Right cardiac atrium (tissue), 5 donors: ENCODE measurements at places on chromosomes 5 and 9.
A peak's percentile ranks its signal among the peaks of the same experiment; 100 is the strongest.

DNA sequence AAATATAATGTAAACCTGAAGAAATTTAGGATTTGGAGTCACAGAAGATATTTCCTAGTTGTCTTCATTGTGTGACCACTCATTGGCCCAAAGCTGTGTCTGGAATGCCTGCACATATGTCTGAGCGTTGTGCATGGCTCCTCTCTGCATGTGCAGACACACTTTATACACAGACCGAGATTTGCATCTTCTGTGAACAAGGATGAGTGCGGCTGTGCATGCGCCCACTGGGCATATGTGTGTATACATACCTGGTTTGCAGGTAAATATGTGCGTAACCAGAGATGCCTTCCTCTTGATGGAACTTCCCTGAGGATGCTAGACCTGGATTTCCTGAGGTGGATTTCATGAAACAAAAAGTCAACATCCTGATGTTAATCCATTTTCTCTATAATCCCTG is 19.1 kb downstream of the PHF2 start:
- DNase-seq, result no peak

GRCh38 chr9:110984890-110985437 is 53.3 kb downstream of the LPAR1 start:
- DNase-seq, result no peak

DNA sequence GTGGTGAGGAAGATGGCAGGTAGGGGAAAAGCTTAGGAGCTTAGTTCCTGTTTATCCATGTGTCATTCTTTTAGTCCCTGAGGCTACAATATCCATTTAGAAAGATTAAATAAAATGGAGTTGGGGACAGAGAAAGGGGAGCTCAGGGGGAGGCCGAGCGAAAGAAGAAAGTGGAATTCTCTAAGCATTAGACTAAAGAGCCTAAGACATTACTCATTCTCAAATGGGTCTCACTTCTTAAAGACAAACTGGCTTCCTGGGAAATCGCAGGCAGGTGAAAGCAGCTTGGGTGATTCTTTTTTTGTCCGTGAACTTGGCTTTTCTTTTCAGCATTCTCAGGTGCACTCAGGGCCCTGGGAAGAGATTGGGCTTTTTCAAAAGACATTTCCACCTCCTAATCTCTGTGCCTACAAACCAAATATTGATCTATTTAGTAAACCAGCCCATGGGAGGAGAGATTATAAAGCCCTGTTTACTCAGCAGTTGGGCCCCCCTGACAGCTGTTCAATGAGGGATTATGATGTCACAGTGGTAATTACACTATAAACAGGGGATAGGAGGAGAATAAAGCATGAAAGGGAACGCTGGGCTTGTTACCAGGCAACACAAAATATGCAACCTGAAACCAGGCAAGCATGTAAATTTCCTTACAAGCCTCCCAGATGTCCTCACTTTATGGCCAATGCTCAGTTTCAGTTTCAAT is 584.0 kb downstream of the ACTL7B start:
- no peak for DNase-seq

GRCh38 chr5:43437062-43437660 is 25.0 kb upstream of the CCL28 start:
- no peak for DNase-seq

GRCh38 chr9:93826209-93826608 is 128.9 kb downstream of the BARX1 start:
- no peak for DNase-seq

DNA sequence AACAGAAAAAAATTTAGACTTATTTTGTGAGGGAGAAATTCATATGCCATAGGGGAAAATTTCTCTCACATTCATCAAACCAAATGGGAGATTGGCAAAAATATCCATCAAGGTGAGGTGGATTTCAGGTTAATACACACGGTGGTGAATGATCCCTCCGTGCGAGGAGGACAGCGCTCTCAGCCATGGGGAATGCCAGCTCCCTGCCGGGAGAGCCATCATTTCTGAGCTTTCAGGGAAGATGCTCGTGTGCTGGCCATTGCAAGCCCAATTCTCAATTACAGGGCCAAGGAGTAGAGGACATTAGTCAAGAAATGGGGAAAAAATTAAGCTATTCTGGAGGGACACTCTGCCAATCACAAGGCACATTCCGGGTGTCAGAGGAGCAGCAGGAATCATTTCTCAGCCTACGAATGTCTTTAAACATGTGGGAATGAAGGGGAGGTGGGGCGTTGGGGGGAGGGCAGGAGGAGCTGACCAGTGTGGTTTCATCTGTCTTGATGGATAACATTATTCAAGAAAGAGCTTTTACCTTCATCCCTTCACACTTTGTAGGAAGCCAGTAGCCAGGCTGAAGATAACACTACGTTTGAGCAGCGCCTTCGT is 165.5 kb downstream of the DAB2IP start:
- DNase-seq, result no peak

GRCh38 chr5:75622564-75622963 is 11.3 kb downstream of the ANKDD1B start:
- no peak for DNase-seq

- DNase-seq, result peak; percentile 92
Measured at GRCh38 chr5:17217493-17218352, at the start of gene BASP1. Gene BASP1, plus strand, starts transcription at chr5:17217631. Its CDS starts 57,586 bp downstream, at chr5:17275217.

- no peak for DNase-seq
Measured at GRCh38 chr5:59685793-59686192, 207.7 kb downstream of the PDE4D start.

DNA sequence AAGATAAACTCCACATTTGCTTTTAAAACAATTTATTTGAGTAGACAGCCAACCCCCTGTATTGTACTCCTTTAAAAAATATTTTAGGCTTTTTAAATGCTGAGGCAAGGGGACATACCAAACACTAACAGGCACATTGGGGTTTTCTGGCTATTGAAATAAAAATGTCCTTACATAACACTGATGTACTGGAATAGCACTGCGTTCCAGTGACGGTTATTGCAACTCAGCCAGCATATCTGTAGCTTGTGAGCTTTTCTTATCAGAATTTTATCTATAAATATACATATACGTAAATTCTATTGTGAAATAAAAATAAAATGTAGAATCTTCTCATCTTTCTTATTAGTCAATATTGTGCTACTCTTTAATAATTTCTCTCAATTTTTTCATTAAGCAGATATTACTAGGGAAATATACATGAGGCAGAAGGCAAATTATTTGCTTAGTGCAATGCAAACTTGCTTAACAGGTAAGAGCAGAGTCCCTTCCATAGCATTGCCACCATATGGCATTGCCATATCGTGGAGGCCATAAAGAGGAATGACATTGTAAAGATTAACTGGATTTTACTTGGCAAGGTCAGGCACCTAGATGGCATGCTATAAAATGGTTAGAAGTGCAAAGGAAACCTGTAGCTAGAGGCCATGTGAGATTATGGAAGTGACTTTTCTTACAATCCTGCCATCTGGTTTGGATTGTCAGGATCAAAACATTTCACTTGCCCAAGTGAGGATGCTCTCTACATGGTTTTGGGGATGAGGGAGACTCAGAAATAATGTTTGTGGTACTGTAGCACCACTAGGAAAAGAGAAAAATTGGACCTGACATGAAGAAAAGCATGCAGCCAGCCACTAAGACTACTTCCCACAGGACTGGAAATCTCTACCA is 94.8 kb upstream of the CDKN2B start:
- no peak for DNase-seq

GRCh38 chr9:77224746-77225312 is 47.5 kb downstream of the VPS13A start:
- DNase-seq, result no peak
